ENCODE measurements at places on chromosomes 16 and 17. TPM values are rescaled to one million over a fixed set of nuclear protein-coding genes. Genes with fewer than 3 reads are reported as not detected.

DNA sequence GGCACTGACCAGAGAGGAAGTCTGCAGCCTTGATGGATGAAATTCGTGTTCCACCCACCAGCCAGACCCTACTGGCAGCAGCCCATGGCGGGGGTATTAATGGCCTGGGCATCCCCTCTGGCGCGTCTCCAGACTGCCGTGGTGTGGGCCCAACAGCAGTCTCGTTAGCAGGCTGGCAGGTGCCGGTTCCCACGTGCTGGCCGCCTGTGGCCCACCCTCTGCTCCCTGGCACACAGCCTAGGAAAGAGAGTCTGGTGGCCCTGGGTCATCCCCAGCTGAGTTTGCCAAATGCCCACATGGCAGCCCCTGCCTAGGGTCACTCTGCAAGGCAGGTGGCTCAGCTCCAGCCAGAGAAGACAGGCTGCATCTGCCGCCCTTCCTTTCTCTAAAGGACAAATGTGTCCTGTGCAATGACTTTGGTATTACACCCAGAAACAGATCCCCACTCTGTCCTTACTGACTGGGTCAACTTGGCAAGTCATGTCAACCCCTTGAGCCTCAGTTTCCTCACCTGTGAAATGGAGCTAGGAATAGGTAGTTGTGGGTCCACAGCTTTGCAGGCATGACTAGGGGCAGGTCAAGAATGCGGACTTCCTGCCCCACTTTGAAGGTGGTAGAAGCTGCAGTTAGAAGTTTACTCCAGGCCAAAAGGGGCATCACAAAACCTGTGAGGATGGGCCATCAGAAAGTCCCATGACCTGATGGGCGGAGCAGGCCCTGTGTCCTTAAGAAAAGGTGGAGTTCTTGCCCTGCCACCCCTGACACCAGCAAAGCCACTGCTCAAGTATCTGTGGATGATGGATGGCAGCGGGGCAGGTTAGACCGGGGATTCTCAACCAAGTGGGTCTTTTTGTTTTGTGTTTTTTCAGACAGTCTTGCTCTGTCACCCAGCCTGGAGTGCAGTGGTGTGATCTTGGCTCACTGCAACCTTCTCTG is 76.6 kb downstream of the ABCC6 start:
- H3K4me3 ChIP-seq = no peak overlapping the region
- no peak overlapping the region for H3K27ac ChIP-seq
- H3K36me3 ChIP-seq = peaks cover 7% of the 10 kb centered on the region
- peaks cover 13% of the 10 kb centered on the region for H3K4me1 ChIP-seq

GRCh38 chr17:19369107-19369778 is 6.7 kb upstream of the B9D1 start:
- H3K4me3 ChIP-seq = no peak overlapping the region
- H3K27ac ChIP-seq = peak overlapping the region; percentile 66
- no peaks in the 10 kb centered on the region for H3K36me3 ChIP-seq
- no peaks in the 10 kb centered on the region for H3K27me3 ChIP-seq
- no peak for DNase-seq

- no peaks in the 10 kb centered on the region for H3K27me3 ChIP-seq
- no peak overlapping the region for H3K27ac ChIP-seq
- DNase-seq = no peak
- no peak overlapping the region for H3K4me3 ChIP-seq
- H3K4me1 ChIP-seq = no peaks in the 10 kb centered on the region
These were observed 31.5 kb downstream of the WWOX start for GRCh38 chr16:78130950-78131349.

GRCh38 chr16:19861133-19861532 is 23.5 kb downstream of the GPRC5B start:
- H3K27ac ChIP-seq = no peak overlapping the region
- DNase-seq = no peak
- H3K4me3 ChIP-seq = no peak overlapping the region
- no peaks in the 10 kb centered on the region for H3K4me1 ChIP-seq
- H3K27me3 ChIP-seq = no peaks in the 10 kb centered on the region

GRCh38 chr17:80564545-80564944 is 19.9 kb downstream of the RPTOR start:
- no peak overlapping the region for H3K4me3 ChIP-seq
- H3K36me3 ChIP-seq = peaks cover 12% of the 10 kb centered on the region
- no peak for DNase-seq
- H3K27me3 ChIP-seq = no peaks in the 10 kb centered on the region
- H3K4me1 ChIP-seq = peaks cover 16% of the 10 kb centered on the region

KRT24 gene
- polyA plus RNA-seq = not detected

EMP2 gene
- polyA plus RNA-seq = 6.9 TPM

Data from spleen (tissue), 13 donors.